CD4-positive, alpha-beta T cell treated with Interleukin-15 for 1 hour (primary cell): ENCODE measurements at places on chromosomes 2 and 18.

DNA sequence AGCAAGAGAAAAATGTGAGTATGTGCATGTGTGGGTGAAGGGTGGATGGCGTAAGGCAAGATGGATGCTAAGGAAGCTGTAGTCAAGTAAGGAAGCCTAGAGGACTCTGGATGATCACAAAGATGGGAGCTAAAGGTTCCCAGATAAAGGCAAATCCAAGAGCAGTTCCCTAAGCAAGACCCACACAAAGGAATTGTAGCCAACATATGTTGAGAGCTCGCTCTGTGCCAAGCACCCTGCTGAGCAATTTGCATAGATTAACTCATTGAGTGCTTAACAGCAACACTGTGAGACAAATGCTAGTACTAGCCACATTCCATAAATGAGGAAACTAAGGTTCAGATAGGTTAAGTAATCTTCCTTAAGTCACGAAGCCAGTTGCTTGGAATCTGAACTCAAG is 132.6 kb downstream of the C1D start:
- DNase-seq, result no peak

DNA sequence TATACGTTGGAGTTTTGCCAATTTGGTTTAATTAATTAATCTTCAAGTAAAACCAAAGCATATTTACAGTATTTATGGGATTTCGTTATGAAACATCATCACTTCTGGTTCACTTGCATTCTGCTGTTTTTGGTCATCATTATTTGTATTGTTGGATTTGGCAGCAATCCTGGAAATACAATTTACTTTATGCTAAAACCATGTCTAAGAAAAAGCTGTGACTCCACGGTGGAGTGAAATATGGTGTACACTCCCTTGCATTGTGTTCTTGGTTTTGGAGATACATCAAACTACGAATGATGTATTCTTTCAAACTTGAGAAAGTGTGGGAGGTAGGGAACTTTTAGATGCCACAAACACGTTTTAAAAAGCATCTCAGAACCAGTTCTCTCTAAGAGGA is 106.4 kb downstream of the CTAGE1 start:
- no peak for DNase-seq

DNA sequence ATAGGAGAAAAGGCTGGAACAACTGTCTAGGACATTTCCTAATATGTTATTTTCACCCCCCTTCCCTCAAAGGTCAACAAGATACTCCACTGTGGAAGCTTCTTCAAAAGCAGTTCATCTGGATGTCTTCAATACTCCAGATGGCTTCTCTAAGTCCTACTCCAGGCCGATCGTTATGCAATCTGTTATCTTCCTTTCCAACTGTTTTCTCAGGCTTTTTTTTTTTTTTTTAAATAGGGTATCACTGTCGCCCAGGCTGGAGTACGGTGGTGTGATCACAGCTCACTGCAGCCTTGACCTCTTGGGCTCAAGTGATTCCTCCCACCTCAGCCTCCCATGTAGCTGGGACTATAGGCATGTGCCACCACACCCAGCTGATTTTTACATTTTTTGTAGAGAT is 26.3 kb downstream of the ATP8B1 start:
- no peak for DNase-seq

DNA sequence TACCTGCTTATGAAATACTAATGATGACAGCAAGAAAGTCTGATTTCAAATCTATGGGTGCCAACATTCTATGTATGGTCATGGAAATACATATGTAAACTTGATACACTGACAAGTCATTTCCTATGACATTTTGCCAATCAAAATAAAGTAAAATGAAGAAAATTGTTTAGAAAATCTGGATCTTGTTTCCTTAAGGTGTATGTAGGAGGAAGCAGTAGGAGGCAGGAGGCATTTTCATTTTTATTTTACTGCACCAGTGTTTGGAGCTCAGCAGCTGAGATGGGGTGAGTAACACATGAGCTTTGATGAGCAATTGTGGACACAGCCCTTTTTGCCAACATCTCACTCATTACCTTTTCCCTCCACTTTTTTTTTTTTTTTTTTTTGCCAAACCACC is 167.0 kb downstream of the AFF3 start:
- no peak for DNase-seq

- no peak for DNase-seq
These were observed 46.7 kb downstream of the KLF7 start for GRCh38 chr2:207119048-207119447.

GRCh38 chr2:9168821-9169221 is 37.8 kb upstream of the ASAP2 start:
- no peak for DNase-seq

GRCh38 chr2:234331966-234332365 is 164.9 kb downstream of the ARL4C start:
- DNase-seq, result no peak

DNA sequence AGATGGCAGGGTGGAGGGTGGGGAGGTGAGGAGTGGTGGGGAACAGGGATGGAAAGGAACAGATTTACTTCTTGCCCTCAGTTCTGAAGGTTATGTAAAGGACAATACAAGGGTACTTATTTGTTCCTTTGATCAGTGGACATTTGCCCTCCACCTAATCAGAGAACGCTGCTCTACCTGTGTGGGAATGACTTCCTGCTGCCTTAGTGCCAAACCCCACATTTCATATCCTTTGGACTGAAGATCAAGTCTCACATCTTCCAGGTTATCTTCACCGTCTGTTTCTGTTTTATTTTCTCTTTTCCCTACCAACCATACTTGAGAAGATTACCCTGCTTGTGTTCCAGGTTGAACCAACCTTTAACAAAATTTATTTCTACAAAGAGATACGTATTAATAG is 8.7 kb upstream of the DPP4 start:
- no peak for DNase-seq

- DNase-seq, result no peak
These were observed 134.5 kb upstream of the PKDCC start for GRCh38 chr2:41913311-41913710.

GRCh38 chr2:23426263-23426905 is 41.4 kb downstream of the KLHL29 start:
- no peak for DNase-seq

DNA sequence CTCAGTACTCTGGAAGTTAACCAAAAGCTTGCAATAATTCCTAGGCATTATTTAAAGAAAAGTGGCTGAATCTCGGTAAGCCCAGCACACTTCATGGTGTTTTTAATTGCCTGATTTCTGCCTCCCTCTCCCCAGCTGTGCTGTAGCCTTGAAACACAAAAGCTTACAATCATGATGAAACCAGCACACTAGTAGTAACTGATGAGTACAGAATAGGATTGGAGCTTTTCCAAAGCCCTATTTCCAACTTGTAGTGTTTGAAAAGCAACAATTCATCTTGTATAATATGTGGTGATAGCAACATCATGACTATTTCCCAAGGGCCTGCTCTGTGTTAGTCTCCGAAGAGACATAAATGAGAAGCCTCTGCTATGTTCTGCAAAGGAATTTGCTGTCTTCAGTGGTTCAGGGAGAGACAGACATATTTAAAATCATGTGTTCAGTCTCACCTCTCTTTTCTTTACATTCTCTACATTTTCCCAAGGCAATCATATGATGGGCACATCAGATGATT is 1015.0 kb downstream of the BCL11A start:
- no peak for DNase-seq

- DNase-seq, result no peak
These were observed 908.2 kb downstream of the TSN start for GRCh38 chr2:122663620-122664019.

DNA sequence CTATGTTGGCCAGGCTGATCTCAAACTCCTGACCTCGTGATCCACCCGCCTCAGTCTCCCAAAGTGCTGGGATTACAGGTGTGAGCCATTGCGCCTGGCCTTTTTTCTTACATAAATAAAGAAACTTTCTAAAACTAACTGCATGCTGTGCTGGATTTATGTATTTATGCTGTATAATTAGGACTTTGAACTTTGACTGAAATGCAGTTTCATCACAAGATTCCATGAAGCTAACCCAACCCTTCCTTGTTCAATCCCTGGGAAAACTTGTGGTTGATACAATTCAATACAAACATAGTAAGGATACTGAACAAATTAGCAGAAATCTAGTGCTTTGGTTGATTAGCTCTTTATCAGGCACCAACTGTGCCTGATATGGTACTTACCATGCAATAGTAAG is 20.9 kb upstream of the SLC35F5 start:
- DNase-seq, result no peak

- DNase-seq, result no peak
These were observed 46.2 kb downstream of the PUM2 start for GRCh38 chr2:20304411-20304810.

DNA sequence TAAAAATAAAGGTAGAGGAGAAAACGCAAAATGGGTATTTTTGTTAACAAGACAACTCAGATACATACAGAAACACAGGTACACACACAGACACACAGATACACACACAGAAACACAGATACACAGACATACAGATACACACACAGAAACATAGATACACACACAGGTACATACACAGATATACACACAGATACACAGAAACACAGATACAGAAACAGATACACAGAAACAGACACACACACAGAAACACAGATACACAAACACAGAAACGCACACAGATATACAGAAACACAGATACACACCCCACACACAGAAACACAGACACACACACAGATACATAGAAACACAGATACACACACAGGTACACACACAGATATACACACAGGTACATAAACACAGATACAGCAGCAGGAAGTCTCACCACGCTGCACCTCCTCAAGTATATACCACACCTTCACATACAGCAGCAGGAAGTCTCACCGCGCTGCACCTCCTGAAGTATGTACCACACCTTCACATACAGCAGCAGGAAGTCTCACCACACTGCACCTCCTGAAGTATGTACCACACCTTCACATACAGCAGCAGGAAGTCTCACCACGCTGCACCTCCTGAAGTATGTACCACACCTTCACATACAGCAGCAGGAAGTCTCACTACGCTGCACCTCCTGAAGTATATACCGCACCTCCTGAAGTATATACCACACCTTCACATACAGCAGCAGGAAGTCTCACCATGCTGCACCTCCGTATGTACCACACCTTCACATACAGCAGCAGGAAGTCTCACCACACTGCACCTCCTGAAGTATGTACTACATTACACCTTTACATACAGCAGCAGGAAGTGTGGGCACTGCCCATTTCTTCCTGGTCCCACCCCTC is 250.5 kb downstream of the HDAC4 start:
- peak; percentile 39 for DNase-seq

GRCh38 chr2:96374211-96374951 is 38.8 kb downstream of the NCAPH start:
- no peak for DNase-seq

DNA sequence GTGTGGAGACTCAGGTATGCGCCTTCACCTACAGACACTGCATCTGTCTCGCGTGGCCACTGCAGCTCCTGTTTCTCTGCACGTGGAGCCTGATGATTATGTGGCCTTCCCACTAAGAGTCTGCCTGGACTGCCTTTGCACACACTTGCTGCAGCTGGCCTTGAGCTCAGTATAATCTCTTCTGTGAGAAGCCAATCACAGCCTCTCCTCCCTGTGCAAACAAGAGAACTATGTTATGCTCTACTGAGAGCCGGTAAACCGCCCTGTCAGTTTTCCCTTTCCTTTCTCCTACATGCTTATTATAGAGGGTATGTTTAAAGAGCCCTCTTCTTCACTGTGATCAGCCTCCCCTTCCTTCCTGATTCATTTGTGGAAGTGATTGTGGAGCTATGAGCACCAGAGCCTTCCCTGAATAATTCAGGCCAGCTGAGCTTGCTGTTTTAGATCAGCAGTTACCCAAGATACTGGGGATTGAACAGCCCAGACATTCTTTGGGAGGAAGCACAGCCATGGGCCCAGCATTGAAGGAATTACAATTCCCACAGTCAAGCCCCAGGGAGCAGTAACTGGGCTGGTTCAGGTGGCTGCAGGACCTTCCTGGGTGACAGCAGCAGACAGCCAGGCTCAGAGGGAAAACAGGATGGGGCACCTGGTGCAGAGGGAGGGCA is 3.7 kb upstream of the TGFA start:
- no peak for DNase-seq

DNA sequence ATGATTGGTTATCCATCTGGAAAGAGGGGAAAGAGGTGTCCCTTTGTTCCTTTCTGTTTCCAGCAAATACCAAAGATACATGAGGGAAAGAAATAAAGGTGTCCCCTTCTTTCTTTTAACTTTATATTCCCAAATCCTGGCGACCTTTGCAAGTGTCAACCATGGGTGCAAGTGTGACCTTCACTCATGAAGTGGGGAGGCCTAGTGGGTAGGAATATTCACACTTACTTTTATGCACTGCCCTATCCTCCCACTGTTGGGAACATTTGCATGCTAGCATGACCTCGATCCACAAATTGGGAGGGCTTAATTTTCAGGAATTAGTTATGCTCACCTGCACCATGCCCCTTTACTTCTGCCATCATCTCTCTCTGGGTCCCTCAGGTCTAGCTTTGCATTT is 70.2 kb upstream of the ZNF804A start:
- DNase-seq, result no peak

DNA sequence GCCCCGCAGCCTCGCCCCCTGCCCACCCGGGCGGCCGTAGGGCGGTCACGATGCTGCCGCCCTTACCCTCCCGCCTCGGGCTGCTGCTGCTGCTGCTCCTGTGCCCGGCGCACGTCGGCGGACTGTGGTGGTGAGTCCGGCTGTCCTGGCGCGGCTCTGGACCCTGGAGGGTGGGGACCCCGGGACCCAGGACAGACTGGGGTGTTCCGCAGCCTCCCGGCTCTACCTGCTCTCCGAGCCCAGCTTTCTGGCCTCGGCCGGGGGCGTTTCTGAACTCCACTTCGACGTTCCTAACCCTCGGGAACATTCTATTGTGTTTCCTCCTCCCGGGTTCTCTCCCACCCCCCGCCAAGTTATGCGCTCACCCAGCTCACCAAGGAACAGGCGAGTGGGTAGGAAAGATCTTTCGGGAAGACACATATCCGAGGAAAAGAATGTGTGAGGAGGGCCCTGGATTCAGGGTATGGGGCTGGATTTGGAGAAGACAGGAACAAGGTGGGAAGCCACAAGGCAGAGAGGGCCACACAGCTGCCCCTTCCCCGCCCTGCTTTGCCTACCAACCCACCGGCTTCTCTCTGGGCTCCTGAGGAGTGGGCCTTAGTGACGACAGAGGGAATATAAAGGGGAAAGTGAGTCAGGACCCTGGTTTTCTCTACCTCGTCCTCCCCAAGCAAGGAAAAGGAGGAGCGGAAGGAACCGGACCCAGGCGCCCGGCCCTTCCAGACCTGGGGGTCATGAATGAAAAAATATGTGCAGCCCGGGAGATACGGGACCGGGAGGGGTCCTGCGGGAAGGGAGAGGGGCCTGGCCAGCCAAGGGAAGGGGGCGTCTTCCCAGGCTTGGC is 605 bp downstream of the WNT6 start:
- DNase-seq, result no peak

GRCh38 chr2:105052773-105053172 is 14.9 kb downstream of the MRPS9 start:
- no peak for DNase-seq

DNA sequence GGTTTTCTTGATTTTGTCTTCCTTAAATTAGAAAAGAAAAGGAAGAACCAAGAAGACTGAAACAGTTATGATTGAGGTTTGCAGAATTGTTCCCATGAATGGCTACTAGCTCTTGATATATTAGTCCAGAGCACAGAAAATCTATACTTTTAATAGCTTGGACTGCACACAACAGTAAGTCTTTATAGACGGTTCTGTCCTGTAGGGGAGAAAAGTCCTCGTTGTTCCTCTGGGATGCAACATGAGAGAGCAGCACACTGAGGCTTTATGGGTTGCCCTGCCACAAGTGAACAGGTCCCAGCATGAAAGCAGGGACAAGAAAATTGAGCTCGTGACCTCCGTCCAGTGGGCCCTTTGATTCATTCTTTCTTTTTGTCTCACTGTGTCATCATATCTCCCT is 41.5 kb downstream of the RAB31 start:
- DNase-seq, result no peak
